ENCODE measurements at places on chromosomes 12 and 14.

DNA sequence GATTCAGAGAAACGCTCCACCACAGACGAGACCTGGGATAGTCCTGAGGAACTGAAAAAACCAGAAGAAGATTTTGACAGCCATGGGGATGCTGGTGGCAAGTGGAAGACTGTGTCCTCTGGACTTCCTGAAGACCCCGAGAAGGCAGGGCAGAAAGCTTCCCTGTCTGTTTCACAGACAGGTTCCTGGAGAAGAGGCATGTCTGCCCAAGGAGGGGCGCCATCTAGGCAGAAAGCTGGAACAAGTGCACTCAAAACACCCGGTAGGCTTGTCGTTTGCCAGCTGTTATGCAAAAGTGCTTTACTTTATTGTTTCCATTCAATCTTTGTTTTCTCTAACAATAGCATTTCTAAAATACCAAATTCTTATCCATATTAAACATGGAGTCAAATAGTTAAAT is 287.3 kb downstream of the NAV3 start:
- no peak for DNase-seq

DNA sequence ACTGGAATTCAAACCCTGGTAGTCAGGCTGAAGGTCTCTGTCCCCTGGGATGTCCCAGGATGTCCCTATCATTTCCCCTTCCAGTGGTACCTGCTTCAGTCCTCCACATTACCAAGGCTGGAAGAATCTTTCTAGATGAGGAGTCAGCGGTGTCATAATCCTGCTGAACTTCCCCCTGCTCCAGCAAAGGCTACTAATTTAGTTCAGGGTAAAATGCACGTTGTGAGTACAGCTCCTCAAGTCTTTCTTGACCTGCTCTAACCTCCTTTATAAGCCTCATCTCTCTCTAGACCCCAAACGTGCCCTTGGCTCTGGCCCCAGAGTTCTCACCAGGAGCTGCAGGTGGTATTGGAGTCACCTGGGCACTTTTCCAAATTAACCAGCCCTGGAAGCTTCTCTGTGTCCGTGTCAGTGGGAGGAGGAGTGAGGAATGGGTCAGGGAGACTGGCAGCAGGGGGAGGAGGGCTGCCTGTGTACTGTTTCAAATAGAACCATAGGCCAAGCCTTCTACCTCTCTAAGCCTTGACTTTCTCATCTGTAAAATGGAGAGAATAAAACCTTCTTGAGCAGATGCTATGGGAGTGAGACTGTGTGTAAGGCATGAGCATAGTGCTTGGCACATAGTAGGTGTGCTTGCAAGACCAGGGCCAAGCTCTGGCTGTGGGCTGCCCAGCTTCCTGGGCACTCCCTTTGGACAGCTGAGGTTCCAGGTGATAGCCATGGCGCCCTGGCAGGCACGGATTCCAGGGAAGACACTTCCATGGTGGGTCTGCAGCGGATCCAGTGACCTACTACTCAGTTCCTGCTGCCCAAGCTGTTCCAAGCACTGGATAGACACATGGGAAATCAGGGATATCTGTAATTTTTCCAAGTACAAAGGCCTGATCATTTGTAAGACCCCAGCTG is 24.5 kb downstream of the ASB2 start:
- DNase-seq = no peak

GRCh38 chr14:71694591-71695530 is 237.4 kb upstream of the RGS6 start:
- DNase-seq = no peak

DNA sequence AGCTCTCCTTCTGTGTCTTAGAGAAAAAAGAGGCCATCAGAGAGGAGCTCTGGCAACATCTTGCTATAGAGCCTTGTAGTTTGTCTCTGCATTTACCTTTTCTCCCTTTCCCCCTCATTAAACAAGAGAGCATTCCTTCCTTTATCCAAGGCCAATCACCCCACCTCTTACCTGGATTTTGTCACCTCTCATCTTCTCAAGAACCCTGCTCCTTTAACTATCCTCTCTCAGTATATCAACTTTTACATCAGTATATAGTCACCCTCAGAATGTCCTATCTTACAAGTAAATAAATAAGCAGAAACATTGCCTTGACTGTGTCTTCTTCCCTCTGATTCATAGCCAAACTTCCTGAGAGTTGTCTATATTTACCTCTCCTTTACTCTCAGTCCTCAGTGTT is 105.0 kb upstream of the SLC38A2 start:
- DNase-seq = no peak

- no peak for DNase-seq
Measured at GRCh38 chr12:111271674-111272418, 97.0 kb downstream of the PHETA1 start.

- DNase-seq = no peak
Measured at GRCh38 chr12:94689002-94689645, 38.8 kb upstream of the TMCC3 start.

- no peak for DNase-seq
Measured at GRCh38 chr12:59322473-59322872, 273.4 kb upstream of the SLC16A7 start.

DNA sequence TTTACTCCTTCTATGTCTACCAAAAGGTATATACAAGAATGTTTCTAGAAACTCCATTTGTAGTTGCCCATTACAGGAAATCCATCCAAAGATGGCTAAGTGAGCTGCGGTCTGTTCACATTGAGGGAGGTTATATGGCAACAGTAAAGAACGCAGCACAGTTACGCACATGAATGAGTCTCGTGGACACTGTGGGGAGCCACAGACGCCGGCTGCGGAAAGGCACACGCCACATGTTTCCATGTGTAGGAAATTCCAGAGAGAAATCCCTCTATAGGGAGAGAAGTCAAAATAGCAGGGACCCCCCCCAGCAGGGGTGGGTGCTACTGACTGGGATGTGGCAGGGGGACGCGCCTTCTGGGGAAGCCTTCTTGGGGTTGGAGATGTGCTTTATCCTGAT is 139.0 kb upstream of the NCOR2 start:
- DNase-seq = no peak

GRCh38 chr12:47946413-47947323 is 16.7 kb upstream of the TMEM106C start:
- DNase-seq = no peak

- DNase-seq = no peak
Measured at GRCh38 chr12:88579601-88580050, 645 bp downstream of the KITLG start.

DNA sequence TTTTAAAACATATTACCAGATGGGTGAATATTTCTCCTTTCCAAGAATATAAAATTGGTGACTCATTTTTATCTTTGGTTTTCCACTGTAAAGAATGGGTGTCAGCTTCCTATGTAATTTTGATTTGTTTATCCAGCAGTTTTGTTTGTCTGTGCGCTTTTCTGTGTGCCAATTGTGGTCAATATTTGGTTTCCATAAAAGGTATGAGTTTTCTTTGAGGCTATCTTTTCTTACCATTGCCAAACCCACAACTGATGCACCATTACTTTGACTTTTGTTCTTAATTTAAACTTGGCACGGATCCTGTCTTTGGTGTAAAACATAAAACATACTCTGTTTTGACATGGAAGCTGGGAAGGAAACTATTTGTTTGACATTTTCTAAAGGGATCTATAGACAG is 78.8 kb upstream of the NAV3 start:
- DNase-seq = no peak

GRCh38 chr12:124388038-124388671 is 93.3 kb downstream of the RFLNA start:
- no peak for DNase-seq

DNA sequence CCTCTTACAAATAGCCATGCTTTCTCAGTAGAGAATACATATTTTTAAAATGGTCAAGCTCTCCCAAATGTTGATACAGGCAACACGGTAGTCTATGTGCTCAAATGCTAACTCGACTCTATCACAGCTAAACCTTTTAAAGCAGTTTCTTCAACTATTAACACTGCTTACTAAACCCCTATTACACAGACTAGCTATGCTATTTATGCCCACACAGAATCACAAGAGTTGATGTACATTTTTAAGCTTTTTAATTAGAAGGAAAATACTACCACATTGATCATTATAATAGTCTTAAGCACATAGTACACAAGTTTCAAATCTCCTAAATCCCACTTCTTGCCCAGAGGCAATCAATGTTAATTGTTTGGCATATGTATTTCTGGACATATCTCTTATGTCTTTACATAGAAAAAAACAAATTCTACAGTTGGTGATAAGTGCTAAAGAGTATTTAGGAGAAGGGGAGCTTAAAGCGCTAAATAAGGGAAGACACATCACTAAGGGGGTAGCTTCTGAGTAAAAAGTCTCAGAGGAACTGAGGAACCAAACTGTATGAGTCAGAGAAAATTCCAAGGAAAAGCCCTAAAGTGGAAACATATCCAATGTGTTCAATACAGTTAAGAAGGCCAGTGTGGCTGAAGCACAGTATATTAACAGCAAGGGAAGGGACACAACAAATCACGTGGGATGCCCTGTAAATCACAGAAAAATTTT is 13.7 kb downstream of the HNRNPC start:
- no peak for DNase-seq

DNA sequence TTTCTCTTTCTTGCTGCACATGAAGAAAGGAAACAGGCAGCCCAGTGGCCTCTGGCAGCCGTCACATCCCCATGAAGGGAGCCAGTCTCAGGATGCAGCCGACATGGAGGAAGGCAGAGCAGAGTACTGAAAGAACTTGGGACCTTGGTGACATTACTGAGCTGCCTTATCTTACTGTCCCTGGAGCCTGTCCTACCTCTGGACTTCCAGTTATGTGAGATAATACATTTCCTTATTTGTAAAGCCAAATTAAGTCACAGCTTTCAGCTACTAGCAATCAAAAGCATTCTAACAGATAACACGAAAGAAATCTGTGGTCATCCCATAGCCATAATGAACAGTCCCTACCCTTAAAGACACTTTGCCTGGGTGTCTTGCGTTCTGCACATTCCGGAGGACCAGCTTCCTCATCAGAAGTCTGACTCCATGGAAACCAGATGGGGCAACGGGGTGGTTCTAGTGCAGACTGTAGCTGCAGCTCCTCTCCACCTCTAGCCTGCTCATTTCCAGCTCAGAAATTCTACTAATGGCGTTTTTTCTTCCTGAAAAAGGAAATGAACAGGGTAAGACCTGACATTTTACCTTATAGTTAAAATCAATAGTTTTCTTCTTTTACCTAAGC is 7.8 kb upstream of the EGLN3 start:
- no peak for DNase-seq

- DNase-seq = no peak
Measured at GRCh38 chr12:74292351-74293194, 245.1 kb upstream of the ATXN7L3B start.

GRCh38 chr12:15808652-15809051 is 19.5 kb upstream of the EPS8 start:
- no peak for DNase-seq

DNA sequence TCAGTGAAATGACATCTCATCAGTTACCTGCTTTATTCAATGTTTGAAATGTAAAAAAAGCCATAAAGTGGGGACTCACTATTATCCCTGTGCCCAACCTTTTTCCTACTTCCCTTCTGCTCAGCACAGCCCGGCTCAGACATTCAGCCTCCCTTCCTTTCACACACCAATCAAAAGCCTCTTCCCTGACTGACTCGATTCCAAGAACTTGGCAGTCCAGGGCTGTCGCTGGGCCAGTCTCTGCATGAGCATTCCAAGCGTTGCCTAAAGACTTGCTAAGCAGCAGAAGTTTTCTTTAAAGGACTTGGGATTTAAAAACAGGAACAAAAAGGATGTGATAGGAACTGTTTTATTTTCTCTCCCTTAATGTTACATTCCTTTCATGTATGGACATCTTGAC is 22.7 kb downstream of the ITPR2 start:
- no peak for DNase-seq

GRCh38 chr14:85041618-85042017 is 488.3 kb upstream of the FLRT2 start:
- DNase-seq = no peak

DNA sequence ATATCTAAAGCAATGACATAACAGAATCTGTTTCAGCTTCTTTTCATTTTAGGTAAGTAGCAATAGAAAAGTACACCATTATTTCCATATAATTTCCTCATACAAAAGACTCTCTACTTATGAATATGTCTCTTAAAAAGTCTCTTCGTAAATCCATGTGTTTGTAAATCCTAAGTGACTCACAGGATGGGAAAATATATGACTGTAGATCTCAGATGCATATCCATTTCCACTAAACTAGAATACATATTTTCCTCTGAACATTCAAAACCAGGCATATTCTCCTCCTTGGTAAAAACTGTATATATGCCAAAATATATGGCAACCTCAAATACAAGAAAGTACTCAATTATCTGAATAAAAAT is 93.6 kb downstream of the TXNDC16 start:
- DNase-seq = no peak

GRCh38 chr14:68477461-68478085 is 315.3 kb downstream of the ZFP36L1 start:
- DNase-seq = no peak
